Head of caudate nucleus (tissue), 42 donors: ENCODE measurements at places on chromosomes 3 and 15.

- no peak for DNase-seq
Measured at GRCh38 chr3:55442861-55443260, 44.2 kb downstream of the WNT5A start.

- no peak for DNase-seq
Measured at GRCh38 chr15:101250873-101251829, 697 bp downstream of the CHSY1 start.

- no peak for DNase-seq
Measured at GRCh38 chr3:38278841-38279240, 3.3 kb upstream of the SLC22A14 start.

DNA sequence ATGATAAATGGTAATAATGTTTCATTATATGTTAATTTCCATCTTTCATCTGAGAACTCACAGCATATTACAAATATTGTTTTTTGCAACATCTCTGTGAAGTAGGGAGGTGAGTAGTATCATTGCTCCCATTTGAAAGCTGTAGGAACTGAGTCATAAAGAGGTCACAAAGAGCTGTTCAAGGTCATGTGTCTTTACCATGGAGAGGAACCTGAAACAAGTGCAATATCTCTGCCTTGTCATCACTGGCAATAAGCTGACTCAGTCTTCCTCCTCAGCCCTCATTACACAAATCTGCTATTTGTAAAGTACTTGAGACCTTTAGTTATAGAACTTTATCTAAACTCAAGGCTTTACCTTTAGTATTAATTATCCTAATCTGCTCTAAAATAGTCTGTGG is 4.4 kb upstream of the ATP13A4 start:
- DNase-seq, result no peak

- no peak for DNase-seq
Measured at GRCh38 chr3:99865321-99865720, 47.7 kb downstream of the CMSS1 start.

DNA sequence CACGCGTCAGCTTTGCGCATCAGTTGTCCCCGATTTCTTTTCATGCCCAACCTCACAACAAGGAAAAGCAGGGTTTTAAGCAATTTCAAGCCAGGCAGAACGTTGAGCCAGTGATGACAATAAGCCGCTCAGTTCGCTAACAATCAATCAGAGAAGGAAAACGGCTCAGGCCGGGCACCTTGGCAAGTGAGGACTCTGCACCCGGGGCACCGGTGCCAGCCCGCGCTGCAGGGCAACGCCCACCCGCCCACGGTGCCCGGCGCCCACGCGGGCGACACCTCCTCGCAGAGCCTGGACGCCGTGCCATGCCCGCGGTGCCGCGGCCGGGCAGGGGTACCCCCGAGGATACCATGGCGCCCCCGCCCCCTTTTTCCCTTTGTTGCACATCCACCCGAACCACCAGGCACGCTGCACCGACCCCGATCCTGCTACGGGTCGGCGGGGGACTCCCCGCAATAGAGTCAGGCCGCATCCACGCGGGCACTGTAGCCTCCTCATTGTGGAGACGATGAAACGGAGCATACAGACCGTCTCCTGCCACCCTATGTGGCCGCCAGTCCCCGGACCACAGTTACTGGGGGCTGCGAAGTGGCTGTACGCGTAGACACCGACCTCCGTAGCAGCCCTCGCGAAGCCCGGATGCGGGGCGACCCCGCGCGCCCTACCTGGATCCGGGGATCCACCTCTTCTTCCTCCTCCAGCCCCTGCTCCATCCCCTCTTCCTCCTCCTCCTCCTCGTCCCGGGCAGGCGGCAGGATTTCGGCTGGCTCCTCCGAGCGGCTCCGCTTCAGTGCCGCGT is 581 bp downstream of the SH3BP5 start:
- peak; percentile 53 for DNase-seq

DNA sequence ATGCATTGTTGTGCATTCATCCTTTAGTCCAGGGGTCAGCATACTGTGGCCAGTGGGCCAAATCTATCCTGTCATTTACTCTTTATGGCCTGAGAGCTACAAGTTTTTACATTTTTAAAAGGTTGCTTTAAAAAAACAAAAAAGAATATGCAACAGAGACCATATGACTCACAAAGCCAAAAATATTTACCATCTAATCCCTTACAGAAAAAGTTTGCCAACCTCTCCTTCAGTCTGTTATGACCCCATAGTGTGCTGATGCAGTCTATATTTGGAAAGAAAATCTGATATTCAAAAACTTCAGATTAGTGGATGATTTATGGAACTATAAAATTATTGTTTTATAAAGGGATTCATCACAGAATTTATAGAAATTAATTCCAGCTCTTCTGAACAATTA is 237.5 kb upstream of the IL12A start:
- DNase-seq, result no peak

DNA sequence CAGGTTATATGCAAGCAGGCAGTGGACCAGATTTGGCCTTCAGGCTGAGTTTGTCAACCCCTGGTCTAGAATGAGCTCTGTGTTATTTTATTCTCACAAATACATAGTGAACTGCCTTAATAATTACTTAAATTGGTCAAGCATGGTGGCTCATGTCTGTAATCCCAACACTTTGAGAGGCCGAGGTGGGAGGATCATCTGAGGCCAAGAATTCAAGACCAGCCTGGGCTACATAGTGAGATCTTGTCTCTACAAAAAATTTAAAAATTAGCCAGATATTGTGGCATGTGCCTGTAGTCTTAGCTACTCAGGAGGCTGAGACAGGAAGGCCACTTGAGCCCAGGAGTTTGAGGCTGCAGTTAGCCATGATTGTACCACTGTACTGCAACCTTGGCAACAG is 15.0 kb downstream of the PLS1 start:
- no peak for DNase-seq

- DNase-seq, result no peak
Measured at GRCh38 chr15:38455092-38455491, 1.2 kb downstream of the FAM98B start.

DNA sequence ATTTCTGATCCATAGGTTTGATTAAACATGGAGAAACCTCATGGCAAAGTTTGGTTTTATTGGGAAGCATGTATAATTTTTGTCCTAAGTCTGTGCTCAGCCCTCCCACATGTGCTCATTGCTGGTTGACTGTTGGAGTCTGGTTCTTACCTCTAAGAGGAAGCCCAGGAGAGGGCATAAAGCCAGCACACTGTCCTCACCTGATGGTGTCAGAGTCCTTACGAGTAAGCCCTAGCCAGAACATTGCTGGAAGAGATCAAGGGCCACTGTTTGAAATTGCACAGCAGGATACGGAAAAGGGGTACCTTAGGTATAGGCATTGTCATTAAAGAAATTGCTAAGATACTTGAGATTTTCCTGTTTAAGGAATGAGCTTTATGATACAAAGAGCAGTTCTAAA is 21.3 kb downstream of the MLH1 start:
- no peak for DNase-seq

GRCh38 chr3:96931119-96931862 is 116.9 kb downstream of the EPHA6 start:
- DNase-seq, result no peak

DNA sequence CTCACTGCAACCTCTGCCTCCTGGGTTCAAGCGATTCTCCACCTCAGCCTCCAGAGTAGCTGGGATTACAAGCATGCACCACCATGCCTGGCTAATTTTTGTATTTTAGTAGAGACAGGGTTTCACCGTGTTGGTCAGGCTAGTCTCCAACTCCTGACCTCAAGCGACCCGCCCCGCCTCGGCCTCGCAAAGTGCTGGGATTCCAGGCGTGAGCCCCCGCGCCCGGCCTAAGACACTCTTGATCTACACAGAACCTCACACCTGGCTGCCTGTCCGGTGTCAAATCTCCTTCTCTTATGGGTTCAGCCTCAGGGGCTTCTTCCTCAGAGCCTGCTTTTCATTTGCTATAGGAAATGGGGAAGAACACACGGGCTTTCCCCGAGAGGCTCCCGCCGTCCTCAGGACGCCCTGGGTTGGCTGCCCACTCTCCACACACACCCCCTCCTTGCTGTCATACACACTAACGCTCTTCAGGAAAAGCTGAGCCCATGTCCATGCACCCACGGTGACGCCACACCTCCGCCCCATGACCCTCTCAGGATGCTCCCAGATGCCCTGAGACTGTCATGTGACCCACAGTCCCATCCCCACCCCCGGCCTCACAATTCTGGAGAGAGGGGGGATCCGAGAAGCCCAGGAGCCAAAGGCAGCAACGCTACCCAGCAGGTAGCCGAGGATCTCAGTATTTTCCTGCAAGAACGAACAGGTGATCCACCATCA is 10.4 kb downstream of the TMEM44 start:
- DNase-seq, result no peak

DNA sequence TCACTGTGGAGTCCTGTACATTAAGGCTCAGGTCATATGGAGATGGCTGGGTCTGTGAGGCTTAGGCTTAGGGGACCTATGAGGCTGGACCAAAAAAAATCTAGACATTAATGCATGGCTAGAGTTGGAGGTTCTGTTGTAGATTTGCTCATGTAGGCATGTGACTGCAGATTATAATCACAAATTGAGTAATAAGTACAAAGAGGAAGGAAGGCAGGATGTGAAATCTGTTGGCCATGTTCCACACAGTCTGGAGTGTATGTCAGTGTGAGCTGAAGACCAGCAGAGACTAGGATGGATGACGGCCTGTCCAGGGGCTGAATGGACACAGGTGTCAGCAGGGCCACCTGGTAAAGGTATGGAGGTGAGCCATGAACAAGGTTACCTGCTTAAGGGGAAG is at the start of gene ST3GAL6:
Gene ST3GAL6, plus strand, starts transcription at position 265 of the 400 bp plus-strand sequence. CDS start 5,101 bp downstream, outside the sequence.
- no peak for DNase-seq

- DNase-seq, result no peak
Measured at GRCh38 chr3:66093981-66094380, 55.3 kb upstream of the MAGI1 start.

- peak; percentile 64 for DNase-seq
Measured at GRCh38 chr15:74322558-74323180, 44.8 kb downstream of the CYP11A1 start.

GRCh38 chr3:73431183-73431900 is 193.4 kb downstream of the PDZRN3 start:
- no peak for DNase-seq

DNA sequence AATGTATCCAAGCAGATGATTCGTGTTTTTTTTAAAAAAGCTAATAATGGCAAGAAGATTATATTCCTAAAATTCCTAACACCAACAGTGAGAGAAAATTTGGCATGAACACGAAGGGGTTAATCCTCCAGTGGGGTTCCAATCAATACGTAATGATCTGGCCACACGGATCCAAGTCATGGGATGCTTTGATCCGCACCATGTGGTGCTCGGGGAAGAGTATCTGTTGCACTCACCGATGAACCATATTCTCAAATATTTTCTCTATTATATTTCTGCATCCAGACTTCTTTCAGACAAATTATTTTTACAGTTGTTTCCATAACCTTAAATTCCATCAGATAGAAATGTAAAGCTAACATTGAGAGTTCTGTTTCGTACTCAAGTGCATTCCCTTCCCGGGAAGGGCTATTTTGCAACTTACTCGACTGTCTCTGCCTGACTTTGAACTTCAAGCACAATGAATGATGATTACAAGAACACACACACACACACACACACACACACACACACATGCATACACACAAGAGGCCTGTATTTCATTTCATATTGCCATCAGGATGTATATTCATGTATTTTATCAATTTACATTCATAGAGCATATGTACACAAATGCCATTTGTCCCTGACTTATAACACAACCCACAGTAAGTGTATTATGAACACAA is 567.2 kb downstream of the FOXP1 start:
- no peak for DNase-seq

GRCh38 chr3:60912876-60913275 is 338.4 kb downstream of the FHIT start:
- DNase-seq, result no peak

DNA sequence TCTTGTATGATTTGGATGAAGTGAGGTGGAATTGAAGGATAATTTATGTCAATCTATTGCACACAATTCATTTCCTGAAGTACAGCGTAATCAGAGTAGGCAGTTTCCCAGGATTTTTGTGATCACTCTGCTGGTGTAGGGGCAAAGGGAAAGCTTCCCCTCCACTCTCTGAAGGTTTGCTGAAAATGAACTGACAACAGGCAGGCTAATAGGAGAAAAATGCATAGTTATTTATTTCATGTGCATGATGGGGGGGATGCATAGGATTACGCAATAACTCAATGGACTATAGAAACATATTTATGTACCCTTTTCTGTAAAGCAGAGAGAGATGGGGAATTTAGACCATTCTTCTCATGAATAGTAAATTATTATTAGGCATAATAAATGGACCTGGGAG is 872.9 kb downstream of the NAALADL2 start:
- DNase-seq, result no peak

GRCh38 chr3:9173445-9173844 is 76.0 kb downstream of the SRGAP3 start:
- DNase-seq, result no peak

DNA sequence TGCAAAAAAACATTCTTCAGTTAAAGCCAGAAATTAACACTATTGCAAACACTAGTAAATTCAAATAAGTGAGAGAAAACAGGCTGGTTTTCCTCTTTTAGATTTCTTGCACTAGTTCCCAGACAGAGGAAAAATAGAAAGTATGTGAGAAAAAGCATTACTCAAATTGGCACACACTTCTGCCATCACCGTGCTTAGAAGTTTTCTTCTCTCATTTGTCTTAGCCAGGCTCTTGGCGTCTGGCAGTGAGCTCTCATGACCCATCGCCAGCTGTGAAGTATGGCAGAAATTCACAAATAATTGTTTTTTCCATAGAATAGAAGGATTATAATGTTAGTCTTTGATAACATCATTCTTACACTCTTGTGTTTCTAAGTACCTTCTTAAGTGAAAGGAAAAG is 515.9 kb downstream of the GBE1 start:
- no peak for DNase-seq

GRCh38 chr3:86744051-86744450 is 246.9 kb downstream of the VGLL3 start:
- DNase-seq, result no peak

DNA sequence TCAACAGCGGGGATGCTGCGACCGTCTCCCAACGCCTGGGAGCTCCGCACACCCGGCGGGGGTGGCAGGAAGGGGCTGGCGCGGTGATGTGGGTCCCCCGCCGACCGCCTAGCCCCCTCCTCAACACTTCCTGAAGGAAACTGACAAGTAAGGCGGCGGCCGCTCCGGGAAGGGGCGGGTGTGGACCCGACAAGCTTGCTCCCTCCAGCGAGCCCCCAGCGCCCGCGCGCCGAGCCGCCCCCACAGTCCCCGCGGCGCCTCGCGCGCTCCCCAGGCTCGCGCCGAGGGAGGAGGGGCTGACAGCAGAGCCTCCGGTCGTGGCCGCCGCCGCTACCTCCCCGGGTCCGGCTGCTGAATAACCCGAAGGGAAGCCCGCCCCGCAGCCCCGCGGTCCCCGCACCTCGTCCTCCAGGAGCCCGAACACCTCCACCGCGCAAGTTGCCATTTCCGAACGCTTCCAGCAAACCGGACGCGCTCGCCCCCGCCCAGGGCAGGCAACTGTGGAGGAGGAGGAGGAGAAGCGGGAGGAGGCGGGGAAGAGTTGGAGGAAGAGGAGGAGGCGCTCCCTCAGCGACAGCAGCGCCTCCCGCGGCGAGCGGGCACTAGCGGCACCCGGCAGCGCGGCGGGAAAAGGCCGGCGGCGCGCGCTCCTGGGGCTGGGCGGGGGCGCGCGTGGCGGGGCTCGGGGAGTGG is at the start of gene NEDD4:
Gene NEDD4, minus strand, starts transcription at position 502 of the 693 bp plus-strand sequence. Its CDS starts 57 bp downstream, at position 445.
- DNase-seq, result peak; percentile 53
